ENCODE measurements at places on chromosomes 4 and X.

DNA sequence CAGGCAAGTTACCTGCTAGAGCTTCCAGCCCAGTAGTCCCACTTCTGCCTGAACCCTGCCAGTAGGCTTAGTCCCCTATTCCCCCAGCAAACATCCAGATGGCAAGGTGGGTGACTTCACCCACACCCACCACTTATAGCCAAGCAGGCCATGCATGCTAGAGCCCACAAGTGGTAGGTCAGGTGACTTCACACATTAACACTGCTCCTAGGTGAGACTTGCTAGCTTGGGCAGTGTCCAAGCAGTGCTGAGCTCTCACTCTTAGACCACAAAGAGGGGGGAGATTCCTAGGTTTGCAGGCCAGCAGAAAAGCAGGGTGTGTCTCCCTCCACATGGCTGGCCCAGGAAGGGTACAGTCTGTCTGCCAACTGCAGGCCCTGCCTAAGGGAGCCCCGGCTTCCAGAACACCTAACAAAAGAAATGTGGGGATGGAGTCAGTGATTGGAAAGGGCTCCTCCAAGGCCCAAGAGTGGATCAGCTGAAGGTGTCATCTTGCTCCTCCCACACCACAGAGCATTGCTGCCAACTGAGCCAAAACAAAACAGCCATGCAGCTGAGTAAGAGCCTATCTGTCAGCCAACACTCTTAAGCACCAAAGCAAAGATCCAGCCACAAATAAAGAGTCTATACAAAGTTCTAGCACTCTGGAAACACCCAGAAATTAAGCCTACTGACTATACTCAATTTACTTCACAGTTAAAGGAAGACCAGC lies 158.1 kb upstream of the USP38 start:
- no peak overlapping the region for H3K4me3 ChIP-seq
- H3K27me3 ChIP-seq = no peaks in the 10 kb centered on the region
- H3K27ac ChIP-seq = no peak overlapping the region
- no peaks in the 10 kb centered on the region for H3K36me3 ChIP-seq

DNA sequence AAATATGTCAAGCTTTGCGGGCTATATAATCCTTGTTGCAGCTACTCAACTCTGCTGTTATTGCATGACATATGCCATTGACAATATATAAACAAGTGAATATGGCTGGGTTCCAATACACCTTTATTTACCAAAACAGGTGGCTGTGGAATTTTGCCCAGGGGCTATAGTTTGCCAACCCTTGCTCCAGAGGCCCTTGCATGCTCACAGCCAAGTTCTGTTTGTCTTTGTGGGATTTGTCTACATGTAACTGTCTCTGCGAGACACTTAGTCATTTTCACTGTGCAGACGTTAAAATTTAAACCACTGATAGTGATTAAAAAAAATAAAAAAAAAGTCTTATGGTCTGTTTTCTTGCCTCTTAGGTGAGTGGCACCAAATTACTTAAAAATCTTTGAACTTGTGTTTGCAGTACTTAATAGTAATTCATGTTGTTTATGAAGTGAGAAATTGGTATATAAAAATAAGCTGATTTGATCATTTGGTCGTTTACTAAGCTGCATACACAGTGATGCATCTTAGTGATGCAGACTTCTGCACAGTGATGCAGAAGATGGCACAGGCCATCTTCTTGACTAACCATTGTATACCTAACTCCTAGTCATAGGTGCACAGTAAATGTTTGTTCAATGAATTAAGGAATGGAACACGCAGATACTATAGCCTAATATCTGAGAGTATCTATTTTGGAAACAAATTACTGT lies 170.9 kb downstream of the FRMPD4 start:
- no peak overlapping the region for H3K4me3 ChIP-seq
- H3K4me1 ChIP-seq = no peaks in the 10 kb centered on the region
- H3K27ac ChIP-seq = no peak overlapping the region
- no peaks in the 10 kb centered on the region for H3K27me3 ChIP-seq
- no peak for DNase-seq

DNA sequence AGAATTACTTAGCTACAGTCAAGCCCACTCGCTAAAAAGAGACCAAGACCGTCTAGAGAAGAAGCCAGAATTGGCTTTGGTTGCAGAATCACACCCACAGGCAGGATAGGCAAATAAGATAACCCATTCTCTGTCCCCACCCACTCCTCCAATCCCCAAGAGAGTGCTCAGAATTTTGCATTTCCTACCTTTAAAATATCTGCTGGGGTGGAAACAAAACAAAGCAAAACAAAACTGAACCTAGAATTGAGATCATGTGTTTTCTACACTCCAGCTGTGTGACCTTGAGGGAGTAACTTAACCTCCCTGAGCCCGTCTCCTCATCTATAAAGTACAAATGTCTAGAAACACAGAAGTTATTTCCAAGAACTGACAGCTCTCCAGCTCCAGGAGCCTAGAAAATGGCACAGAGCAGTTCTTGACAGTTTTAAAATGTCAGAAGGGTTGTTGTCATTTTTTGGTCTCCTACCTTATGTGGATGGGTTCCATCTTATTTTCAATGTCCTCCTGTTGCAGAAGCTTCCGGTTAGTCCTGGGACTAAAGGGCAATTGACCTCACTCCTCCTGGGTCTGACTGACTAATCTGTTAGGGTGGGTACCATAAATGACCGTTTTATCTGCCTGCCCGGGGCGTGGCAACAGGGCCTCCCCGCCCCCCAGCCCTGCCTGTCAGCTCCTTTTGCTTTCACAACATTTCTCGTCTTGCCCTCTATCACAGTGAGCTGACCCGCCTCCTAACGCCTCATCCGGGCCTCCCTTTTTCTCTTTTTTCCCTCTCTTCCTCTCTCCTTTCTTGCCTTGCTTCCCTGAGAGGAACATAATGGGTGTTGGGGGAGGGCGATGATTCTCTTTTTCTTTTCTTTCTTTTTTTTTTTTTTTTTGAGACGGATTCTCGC lies 114.0 kb downstream of the RBM47 start:
- H3K4me3 ChIP-seq = no peak overlapping the region
- H3K4me1 ChIP-seq = peaks cover 6% of the 10 kb centered on the region
- no peaks in the 10 kb centered on the region for H3K36me3 ChIP-seq
- no peak for DNase-seq
- H3K27me3 ChIP-seq = no peaks in the 10 kb centered on the region

- DNase-seq = no peak
- no peaks in the 10 kb centered on the region for H3K4me1 ChIP-seq
- no peaks in the 10 kb centered on the region for H3K27me3 ChIP-seq
Measured at GRCh38 chr4:129852434-129852833, 756.5 kb downstream of the C4orf33 start.

GRCh38 chr4:6767748-6768538 lies 14.6 kb upstream of the KIAA0232 start:
- no peak for DNase-seq
- H3K4me3 ChIP-seq = no peak overlapping the region
- H3K36me3 ChIP-seq = no peaks in the 10 kb centered on the region
- no peak overlapping the region for H3K27ac ChIP-seq

DNA sequence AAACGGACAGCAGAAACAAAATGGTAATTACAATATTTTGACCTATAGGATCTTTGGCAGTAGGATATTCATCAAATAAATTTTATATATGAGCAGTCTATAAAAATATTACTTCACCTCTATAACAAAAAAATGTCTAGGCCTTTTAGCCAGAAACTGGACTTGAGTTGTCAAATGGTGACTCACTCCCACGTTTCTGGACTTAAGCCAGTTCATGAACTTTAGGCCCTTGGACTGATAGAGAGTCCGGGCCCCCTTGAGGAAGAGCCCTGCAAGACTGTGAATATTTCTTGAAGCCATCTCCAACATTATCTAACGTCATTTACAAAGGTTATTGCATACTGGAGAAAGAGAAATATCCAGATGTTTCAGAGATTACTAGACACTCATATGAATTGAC lies 106.8 kb upstream of the FAM47A start:
- DNase-seq = no peak
- H3K4me3 ChIP-seq = no peak overlapping the region
- no peak overlapping the region for H3K27ac ChIP-seq
- no peaks in the 10 kb centered on the region for H3K27me3 ChIP-seq
- no peaks in the 10 kb centered on the region for H3K4me1 ChIP-seq
- no peaks in the 10 kb centered on the region for H3K36me3 ChIP-seq

DNA sequence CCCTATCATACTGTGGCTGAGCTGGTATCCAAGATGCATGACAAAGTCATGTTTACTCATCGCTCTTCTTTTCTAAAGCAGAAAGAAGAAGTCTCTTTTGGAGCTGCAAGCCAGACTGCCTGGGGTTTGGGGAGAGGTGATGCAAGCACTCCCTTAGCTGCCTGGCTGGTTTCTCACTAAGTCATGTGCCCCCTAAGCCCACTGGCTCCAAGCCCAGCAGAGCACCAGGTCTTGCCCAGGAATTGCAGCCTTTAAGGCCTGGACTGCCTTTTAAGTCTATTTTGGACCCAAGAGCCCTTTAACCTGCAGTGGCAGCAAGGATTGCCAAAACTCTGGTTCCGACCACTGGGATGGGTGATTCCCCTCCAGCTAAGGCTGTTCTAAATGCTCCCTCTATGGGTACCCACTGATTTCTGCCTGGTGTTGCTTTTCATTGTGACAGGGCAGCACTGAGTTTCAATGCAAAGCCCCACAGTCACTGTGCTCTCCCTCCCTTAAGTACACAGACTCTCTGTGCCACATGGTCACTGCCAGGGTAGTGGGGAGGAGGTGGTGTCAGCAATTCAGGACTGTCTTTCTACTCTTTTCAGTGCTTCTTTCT lies 548.6 kb downstream of the TLL1 start:
- no peaks in the 10 kb centered on the region for H3K36me3 ChIP-seq
- H3K27ac ChIP-seq = no peak overlapping the region
- H3K4me1 ChIP-seq = no peaks in the 10 kb centered on the region
- no peak for DNase-seq
- no peaks in the 10 kb centered on the region for H3K27me3 ChIP-seq

DNA sequence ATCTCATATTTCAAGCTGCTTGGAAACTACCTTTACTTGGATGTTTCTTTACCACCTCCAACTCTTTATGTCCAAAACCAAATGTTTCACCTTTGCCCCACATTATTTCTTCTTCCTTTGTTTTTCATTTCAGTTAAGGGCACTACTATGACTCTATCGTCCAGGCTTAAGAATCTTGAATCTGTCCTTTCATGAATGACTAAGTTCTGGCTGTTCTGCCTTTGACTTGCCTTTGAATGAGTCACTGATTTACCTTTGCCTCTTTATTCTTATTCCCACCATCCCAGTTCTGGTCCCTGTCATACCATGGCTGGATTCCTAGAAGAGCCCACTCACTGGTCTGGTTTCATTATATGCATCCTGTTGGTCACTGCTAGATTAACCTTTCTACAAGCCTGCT lies 30.6 kb upstream of the PLAC1 start:
- no peaks in the 10 kb centered on the region for H3K36me3 ChIP-seq
- DNase-seq = no peak
- no peak overlapping the region for H3K4me3 ChIP-seq
- H3K27ac ChIP-seq = no peak overlapping the region
- no peaks in the 10 kb centered on the region for H3K27me3 ChIP-seq

DNA sequence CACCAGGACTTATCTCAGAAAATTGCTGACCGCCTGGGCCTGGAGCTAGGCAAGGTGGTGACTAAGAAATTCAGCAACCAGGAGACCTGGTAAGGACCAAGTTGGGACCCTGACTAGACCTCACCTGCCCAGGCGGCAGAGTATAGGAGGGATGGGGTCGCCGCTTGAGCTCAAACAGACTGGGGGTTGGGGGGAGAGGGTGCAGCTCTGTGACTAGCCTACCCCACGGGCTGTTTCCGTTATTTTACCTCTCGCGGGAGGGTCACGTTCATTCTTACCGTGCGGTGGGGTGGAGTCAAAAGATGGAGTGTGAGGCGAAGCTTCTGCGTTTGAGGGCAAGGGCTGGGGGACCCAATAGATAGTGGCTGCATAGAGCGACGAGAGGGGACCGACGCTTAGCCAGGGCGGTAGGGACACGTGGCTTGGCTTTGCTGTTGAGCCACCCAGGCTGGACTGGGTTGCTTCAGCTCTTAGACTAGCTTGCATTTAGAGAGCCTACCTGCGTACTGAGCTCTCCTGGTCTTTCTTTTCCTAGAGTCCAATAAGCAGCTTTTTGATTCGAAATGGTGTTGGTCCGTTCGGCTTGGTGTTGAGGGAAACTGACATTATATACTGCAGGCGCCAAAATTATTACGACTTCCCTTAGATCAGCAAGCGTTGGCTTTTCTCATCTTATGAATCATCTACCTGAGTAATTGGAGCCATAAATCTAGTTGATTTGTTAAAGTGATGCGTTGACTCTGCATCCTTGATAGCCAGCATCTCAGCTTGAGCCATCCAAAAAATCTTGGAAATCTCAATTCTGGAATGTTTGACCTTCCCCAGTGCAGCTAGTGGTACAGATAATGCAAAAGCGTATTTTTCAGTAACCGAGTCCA lies 591 bp downstream of the PRPS1 start:
- DNase-seq = no peak
- H3K4me3 ChIP-seq = peak overlapping the region; percentile 83
- no peaks in the 10 kb centered on the region for H3K27me3 ChIP-seq
- H3K36me3 ChIP-seq = no peaks in the 10 kb centered on the region

- no peaks in the 10 kb centered on the region for H3K27me3 ChIP-seq
- H3K4me1 ChIP-seq = no peaks in the 10 kb centered on the region
- H3K36me3 ChIP-seq = no peaks in the 10 kb centered on the region
- no peak for DNase-seq
- no peak overlapping the region for H3K4me3 ChIP-seq
Measured at GRCh38 chrX:19602866-19603622, 87.7 kb upstream of the MAP3K15 start.
